ENCODE measurements at places on chromosomes 7 and 10. TPM values are rescaled to one million over a fixed set of nuclear protein-coding genes. Genes with fewer than 3 reads are reported as not detected.

The AFAP1L2 gene
- total RNA-seq, result 1.8 TPM

The UPK3B gene
- total RNA-seq, result 1.8 TPM

The PODXL gene
- total RNA-seq, result 0.47 TPM

DNA sequence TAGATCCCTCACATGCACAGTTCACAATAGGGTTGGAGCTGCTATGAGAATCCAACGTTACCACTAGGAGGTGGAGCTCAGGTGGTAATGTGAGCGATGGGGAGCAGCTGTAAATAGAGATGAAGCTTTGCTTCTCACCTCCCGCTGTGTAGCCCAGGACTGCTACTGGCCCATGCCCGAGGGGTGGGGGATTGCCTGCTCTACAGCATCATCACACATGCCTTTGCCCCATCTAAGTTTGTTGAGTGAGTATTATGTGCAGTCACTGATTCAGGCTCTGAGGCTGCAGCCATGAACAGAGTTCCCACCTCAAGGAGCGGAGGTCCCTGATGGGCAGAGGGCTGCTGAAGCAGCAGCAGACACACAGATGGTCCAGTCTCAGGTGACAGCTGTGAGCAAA is 94.1 kb downstream of the CHST15 start:
- DNase-seq, result no peak
